ENCODE measurements at places on chromosomes 5 and 9.

- DNase-seq, result no peak
Measured at GRCh38 chr5:60563696-60564324, 136.2 kb downstream of the DEPDC1B start.

DNA sequence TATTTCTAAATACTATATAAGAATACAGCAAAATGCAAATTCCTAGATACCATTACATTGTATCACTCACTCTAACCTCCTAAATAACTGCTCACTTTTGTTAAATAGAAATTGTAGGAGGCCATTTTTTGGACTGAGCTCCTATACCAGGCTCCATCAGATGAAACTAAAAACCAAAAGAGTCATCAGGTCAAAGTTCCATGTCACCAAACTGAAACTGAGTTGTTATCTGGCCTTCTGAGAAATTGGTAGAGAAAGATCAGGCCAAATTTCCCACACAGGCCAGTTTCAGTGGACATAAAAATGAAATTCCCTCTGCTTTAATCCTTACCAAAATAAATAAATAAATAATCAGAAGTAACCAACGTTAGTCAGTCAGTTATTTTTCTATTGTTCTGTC is 13.8 kb upstream of the SNX2 start:
- DNase-seq, result no peak

DNA sequence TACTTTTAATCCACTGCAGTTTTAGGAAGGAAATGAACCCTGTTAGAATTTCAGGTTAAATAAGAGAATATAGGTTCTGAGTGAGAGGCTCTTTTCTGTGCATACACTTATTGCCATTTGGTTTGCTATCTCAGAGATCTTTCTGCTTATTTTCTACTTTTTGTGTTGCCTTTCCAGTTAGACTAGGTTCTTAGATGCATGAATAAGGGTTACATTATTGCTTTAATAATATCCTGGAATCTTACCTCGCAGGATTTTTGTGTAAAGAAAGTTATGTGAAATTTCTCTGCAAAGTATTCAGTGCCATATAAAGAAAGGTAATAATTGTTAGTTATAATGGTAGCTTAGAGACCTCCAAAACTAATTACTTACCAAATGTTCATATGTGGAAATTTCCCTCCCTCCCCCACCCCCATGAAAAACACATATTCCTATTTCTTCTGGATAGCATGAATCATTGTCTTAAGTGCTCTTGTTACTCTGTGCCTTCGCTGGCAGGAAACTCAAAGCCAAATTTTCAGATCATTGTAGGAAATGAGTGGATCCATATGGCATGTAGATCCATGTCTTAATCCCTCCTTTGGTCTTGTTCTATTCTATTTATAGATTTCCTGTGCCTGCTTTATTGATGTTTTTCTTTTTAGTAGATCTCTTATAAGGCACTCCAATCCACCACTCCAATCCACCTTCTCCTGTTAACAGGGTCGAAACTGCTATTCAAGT is 2.7 kb upstream of the APBA1 start:
- DNase-seq, result no peak

- no peak for DNase-seq
Measured at GRCh38 chr9:124355941-124356744, 59.1 kb downstream of the PSMB7 start.

DNA sequence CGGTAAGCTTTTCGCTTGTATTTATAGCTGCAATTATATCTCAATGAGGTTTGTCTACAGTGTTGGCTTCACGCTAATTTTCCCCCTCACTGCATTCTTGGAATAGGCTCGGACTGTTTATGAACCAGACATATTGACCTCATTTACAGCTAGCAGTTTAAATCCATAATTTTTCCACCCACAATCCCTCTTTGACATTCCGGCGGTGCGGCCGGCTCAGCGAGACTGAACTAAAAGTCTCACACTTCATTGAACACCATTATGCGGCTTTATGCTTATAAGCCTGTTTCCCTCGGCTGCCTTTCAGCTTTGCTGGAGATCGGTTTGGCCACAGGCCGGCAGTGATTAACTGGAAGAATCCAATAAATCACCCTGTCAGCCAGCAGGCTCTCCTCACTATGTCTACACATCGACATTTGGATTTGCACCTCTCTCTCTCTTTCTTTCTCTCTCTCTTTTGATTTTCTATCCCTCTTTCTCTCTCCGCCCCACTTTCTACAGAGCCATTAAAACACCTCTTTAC is 315.0 kb upstream of the TLE4 start:
- no peak for DNase-seq

DNA sequence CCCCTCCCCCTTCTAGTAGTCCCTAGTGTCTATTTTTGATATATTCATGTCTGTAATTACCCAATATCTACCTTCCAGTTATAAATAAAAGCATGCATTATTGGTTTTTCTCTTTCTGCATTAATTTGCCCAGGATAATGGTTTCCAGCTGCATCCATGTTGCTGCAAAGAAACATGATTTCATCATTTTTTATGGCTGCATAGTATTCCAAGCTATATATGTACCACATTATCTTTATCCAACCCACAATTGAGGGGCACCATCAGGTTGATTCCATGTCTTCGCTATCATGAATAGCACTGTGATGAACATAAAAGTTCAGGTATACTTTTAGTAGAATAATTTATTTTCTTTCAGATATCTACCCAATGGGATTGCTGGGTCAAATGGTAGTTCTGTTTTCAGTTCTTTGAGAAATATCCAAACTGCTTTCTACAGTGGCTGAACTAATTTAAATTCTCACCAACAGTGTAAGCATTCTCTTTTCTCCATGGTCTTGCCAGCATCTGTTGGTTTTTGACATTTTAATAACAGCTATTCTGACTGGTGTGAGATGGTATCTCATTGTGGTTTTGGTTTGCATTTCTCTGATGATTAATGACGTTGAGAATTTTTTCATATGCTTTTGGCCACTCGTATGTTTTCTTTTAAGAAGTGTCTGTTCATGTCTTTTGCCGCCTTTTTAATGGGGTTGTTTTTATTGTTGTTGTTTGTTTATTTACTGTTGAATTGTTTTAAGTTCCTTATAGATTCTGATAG is 746.1 kb upstream of the MEF2C start:
- no peak for DNase-seq

DNA sequence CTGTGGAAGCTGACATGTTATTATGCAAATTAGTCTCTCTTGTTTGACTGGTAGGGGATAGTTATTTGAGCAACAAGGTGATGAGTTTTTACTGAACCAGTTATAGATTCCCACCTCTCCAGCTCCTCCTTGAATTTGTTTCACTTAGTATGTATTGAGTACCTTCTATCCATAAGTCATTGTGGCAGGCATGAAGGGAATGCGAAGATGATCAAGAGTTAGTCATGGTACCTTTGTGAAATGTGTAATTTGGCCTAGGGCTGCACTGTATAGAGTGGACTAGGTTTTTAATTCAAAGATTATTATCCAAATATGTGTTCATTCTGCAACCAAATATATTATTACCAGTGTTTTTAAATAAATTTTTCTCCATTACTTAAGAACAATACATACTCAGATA is 110.1 kb downstream of the HACD4 start:
- DNase-seq, result no peak

DNA sequence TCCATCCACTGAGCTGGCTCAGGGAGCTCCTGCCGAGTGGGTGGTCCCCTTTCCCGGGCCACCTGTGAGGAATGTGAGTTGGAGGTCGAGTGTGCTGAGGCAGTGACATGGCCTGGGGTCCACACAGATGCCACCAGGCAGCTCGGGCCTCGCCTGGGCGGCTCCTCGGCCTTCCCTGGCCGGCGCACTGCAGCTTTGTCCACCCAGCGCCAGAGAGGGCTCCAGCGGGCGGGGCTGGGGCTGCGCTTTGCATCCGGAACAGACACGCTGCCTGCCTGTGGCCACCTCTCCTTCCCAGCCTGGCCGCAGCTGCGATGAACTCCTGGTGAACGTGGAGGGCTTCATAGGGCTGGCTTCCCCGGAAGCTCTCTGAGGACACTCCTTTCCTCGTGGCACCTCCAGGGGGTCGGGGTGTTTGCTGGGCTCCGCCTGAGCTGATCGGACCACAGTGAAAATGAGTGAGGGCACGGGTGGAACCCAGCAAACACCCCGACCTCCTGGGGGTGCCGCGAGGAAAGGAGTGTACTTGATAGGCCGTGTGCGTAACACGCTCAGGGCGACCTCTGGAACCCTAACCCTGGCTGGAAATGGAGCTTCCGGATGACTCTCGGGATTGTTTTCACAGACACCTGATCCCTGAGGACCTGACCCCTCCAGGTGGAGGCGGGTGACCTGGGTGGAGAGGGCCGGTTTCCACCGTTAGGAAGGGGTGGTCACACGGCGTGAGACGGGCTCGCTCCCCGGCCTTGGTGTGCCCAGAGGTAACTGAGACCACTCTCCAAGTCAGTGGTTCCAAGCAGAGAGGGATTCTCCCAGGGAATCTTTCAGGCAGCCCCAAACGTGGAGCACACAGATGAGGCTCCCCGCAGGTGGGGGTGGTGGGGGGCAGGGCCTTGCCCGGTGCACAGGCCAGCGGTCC is 31.8 kb upstream of the RXRA start:
- DNase-seq, result no peak

DNA sequence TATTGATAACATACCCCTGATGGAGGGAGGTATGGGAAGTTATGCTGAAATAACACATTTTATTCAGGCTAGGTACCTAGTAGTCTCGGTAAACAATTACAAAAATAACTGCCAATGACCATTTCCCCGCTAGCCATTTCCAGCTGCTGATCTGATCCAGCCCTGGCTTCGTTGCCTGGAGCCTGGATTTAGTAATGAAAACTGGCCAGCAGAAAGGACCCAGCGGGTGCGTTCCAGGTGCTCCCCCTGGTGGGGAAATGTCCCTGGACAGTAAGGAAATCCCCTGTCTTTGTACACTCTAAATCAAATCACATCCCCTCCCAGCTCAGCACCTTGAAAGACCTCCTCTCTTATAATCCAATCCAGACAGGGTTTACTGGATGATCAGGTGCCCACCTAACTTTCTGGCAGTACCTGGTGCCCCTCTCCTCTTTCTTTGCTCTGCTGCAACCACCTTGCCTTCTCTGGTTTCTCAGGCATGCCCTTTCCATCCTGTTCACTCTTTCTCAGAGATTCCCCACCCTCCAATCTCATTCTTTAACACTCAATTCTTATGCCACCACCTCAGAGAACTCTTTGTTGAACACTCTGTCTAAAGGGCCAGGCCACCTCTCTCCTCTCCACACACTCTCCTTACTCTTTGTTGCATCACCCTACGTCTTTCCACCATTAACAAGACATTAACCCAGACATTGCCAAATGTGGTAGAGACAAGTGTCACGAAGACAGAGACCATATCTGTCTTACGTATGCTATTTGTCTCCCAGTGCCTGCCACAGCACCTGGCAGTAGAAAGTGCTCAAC is 50.1 kb upstream of the SMAD5 start:
- peak; percentile 89 for DNase-seq

DNA sequence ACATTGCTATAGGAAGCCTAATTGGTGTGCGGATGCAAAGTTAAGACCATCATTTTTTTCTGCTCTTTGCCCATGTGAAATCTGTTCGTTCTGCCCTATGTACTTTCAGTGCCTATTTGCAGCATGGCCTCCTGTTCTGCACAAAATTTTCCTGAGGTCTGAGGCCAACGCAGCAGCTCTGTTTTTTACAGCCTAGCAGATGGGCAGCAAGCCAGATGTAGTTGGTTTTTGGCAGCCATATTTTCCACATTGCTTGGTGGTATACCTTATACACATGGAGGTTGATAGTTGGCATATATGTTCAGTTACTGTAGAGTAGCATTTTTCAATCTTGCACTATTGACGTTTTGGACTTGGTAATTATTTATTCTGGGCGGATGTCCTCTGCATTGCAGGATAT is 133.5 kb upstream of the MRPS30 start:
- no peak for DNase-seq

DNA sequence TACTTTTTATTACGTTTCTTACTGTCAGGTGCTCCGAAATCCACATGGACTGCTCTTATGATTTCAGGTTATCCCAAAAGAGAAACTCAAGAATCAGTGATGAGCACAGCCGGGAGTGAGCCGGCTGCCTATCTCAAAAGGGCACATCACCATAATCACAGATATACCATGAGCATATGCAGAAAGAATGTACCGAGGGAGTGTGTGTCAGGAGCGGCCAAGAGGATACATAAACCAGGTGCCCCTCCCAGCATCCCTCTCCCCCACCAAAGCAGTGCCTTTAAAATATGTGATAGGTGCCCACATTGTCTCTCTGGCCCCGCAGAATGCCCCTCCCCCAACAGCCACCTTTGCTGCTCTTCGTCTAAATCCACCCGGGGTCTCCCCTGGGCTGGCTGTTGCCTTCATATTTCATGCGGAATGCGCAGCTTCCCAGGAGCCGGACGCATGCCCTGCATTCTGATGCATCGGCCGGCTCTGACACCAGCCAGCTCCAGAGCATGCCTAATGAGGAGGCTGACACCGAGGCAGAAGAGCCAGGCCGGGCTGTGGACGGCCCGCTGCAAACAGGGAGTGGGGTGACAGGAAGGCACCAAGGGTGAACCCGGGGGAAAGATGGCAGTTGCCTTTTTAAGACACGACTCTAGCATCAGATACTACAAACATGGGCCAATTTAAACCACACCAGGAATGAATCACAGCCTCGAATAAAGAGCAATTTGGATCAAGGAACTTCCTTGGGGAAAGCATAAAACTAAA is 652.3 kb downstream of the BNC2 start:
- DNase-seq, result no peak

GRCh38 chr5:102596113-102596512 is 97.3 kb upstream of the SLCO6A1 start:
- no peak for DNase-seq

- no peak for DNase-seq
Measured at GRCh38 chr9:70668751-70669150, 254.3 kb upstream of the KLF9 start.

DNA sequence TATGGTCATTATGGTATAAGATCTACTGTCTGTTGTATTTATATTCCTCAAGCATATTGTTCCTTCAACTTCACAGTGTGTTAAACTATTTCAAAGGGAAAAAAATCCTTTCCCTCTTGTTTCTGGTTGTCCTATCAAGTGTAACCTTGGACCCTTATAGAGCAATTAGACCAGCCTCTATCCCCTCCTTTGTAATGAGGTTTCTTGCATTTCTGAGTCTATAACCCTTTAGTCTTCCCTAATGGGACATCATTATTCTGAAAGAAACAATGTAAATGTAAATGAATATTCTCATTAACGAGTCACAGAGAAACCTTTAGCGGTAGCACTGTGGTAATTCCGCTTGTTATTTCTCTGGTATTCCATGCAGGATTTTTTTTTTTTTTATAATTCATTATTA is 197.3 kb downstream of the CNTLN start:
- DNase-seq, result no peak

- peak; percentile 88 for DNase-seq
Measured at GRCh38 chr5:179550511-179551342, at the start of gene RUFY1. RUFY1 (plus strand) TSS chr5:179550554; CDS start chr5:179550570, 16 bp downstream.

DNA sequence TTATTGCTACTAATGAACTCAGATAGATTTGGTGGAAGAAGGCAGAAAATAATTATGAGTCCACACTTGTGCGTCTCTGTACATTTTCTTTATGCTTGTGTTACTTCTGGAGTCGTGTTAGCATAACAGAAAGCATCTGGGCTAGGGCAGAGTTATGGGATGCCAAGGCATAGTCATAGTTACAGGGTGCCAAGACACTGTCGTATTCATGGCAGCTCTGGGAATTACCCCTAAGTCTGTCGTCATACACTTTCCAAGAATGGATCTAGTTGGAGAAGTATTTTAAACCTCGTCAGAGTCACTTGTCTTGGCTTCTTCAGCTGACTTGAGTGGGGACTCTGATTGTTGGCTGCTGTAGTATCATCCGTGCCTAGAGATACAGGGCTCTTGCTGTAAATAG is 27.7 kb downstream of the CAMK4 start:
- DNase-seq, result no peak
